Stimulated activated CD8-positive, alpha-beta memory T cell treated with anti-CD3 and anti-CD28 coated beads, Interleukin-7, amount 100 ng/mL, for 1 hour (primary cell): ENCODE measurements at places on chromosomes 4 and X.

DNA sequence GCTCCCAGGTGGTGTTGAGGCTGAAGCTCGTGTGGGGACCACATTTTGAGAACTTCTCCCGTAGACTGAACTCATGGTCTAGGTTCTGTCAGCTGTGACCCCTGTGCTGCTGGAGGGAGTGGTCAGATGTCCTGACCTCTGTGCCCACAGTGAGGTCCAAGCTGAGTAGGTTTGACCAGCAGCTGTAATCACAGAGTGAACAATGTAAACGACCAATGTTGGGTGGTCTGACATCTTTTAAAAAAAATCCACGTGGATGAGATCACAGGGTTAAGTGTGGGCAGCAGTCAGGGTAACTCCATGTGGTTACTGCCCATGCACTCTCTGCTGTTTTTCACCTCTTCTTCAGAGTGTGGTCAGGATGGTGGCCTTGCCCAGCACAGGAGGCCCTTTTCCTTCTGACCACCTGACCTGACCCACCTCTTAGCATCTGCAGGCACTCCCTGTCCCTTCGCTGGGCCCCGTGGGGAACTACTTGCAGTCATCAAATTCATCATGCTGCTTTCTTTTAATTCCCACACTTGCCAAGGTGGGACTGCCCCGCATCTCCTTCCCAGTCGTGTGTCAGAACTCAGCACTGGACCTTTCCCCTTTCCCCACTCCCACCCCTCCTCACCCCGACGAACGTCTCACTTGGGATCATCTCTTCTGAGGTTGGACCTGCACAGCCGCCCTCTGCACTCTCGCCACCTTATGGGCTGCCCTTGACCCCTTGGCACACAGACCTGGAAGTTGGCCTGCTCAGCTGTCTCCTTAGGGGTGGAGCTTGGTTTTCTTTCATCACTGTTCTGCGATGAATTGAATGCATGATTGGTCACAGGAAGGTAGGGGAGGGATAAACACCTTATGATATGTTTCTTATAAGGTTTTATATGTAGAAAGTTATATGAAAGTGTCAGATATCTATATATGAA lies 120.1 kb downstream of the PTTG2 start:
- DNase-seq, result no peak

DNA sequence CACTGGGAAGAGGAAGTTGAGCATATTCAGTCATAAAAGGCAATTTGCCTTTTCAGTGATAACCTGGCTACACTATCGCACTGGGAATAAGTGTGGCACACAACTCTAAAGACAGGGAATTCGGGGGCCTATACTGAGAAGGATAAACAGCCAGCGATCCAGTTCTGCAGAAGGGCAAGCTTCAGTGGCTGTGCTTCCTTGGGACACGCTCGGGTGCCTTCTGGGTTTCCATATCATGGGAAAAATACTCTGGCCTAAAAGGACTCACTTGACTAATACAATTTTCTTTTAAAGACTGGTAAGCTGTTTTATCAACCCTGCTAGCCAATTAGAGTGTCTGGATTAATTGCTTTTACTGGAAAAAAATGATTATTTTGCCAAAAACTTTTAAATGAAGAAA lies 58.5 kb downstream of the TENM3 start:
- DNase-seq, result no peak

DNA sequence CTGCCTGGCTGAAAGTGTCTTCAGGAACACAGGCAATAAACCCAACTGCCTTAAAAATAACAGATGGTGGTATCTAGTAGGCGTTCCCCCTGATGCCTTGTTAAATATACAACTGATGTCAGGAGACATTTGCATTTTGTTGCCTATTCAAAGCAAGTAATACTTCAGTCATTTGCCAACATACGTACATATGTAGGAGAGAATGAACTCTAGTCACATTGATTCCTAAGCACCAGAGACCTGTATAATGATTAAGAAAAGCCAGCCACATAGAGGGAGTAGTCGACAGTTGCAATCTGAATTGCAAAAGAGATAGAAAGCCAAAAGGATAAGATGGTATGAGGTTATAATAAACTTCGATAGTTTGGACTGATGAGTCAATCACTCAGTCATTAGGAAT lies 191.0 kb upstream of the EMCN start:
- no peak for DNase-seq

GRCh38 chr4:152616804-152617203 lies 63.0 kb downstream of the TMEM154 start:
- DNase-seq, result no peak

DNA sequence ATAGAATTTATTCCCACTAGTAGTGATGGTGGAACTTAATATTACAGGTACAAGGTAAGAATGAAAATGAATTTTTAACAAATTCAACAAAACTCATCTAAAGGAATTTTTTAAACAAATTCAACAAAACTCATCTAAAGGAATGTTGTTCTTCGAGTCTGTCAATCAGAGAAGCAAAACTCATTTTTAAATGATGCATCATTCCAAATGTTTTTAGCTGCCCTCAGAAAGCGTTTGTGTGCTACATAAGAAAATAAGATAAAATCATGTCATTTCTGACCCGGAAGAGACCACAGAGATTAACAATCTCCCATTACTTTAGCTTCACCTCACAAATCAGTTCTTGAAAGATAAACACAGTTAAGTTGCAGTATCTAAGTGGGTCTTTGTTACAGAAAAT lies 129.4 kb downstream of the REELD1 start:
- DNase-seq, result no peak

GRCh38 chrX:31091819-31092218 lies 20.0 kb upstream of the FTHL17 start:
- DNase-seq, result no peak

DNA sequence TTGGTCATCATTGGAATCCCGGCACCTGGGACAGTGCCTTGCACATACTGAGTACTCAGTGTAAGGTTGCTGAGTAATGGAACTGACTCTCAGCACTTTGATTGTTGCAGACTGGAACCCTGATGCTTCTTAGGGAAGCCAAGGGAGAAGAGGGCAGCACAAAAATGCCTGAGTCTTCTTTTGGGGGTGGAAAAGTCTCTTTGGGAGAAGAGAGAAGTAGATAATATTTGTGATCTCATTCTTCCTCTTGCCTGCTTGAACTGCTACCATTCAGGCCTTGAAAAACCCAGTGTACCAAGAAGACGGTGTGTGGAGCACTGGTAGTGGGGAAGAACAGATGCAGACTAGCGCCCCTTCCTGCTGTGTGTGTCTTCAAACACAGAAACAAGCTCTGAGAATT lies 12.3 kb downstream of the SFRP2 start:
- DNase-seq, result no peak

GRCh38 chr4:88831031-88831430 lies 133.4 kb upstream of the NAP1L5 start:
- no peak for DNase-seq

DNA sequence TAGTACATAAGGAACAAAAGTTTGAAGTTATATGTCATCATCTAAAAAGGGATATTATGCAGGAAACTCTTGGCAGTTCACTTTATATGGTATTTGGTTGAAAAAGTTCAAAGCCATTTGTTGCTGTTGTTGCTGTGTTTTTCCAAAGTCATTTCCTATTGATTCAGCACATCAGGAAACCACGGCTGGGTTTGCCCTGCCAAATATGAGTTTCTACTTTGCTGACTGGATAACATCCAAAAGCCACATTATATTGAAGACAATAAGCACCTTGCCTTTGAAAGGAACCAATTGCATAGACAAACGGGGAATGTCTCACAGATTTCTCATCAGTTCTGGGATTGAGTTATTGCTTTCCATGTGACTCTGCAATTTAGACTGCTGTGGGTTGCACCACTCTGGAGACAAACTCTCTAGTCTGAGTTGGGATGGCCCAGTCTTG lies 206.1 kb downstream of the SLC39A8 start:
- no peak for DNase-seq

- DNase-seq, result no peak
Measured at GRCh38 chr4:29717287-29718057, 1002.7 kb upstream of the PCDH7 start.

DNA sequence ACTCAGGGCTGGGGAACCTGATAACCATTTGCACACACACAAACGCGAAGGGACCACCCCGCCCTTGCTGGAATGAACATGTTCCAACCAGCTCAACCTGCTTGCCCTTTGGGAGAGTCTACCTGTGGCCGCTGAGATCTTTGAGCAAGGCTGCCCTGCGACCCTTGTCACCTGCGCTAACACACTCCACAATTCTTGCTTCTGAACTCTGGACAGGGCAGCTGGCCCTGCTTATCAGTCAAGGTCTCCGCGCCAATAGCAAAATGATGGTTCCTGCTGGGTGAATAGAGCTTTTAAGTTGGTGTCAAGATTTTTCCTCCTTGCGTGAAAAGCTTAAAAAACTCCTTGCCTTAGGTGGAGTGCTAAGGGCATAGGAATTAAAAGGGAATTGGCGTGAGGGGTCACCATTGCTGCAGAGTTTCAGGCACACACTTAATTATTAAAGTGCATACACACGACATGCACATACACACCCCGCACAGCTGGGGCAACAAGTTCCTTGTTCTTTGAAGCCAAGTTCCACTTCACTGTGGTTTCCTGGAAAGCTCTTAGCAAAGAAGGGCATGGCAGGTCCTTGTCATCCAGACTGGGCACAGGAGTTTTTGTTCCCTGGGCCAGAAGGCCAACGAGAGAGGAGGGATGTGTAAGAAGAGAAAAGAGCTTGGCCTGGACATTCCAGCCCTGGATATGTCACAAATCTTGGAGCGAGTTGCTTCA lies 207.7 kb downstream of the STIM2 start:
- no peak for DNase-seq

- DNase-seq, result no peak
Measured at GRCh38 chrX:9147726-9148125, 113.8 kb upstream of the FAM9B start.

DNA sequence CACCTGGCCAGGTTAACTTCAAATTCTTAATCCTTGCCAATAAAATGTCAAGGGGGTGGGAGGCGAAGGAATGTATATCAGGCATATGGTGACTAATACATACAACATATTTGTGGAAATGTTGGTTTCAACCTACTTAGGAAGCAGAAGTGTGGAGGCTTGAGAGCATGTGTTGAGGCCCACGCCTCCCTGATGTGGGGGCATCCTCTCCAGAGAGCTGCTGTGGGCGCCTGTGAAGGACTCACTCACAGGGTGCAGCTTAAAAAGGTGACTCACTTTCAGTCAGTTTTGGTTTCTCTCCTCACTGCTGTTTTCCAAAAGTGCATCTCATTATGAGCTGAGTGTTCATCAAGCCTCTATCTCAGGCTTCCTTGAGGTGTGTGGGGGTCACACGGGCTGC lies 27.5 kb downstream of the LNX1 start:
- DNase-seq, result no peak

- no peak for DNase-seq
Measured at GRCh38 chrX:109732017-109732801, 848 bp downstream of the ACSL4 start.

DNA sequence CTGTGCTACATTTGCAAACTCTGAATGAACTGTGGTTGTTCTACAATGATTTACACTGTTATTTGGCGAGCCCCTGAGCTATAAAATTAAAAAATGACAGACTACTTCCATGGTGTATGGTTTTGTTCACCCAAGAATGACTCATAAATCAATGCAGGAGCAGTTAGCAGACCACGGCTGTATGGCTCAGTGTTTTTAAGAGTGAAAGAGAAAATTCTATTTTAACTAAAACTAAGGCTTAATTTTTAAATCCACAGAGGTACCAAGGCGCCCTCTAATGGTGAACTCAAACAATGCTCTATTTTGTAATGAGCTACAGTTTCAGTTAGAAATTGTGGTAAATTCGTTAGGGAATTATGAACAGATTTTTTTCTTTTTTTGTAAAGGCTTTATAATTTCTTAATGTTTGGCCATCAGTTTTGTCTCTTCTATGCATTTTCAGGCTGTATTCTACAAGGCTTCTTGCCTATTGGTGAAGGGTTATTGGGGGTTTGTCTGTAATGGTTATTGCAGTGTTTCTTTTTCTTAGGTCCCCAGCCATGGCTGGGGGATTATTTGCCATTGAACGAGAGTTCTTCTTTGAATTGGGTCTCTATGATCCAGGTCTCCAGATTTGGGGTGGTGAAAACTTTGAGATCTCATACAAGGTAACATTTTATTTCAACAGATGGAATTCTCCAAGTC lies 32.5 kb downstream of the HMGB2 start:
- no peak for DNase-seq

DNA sequence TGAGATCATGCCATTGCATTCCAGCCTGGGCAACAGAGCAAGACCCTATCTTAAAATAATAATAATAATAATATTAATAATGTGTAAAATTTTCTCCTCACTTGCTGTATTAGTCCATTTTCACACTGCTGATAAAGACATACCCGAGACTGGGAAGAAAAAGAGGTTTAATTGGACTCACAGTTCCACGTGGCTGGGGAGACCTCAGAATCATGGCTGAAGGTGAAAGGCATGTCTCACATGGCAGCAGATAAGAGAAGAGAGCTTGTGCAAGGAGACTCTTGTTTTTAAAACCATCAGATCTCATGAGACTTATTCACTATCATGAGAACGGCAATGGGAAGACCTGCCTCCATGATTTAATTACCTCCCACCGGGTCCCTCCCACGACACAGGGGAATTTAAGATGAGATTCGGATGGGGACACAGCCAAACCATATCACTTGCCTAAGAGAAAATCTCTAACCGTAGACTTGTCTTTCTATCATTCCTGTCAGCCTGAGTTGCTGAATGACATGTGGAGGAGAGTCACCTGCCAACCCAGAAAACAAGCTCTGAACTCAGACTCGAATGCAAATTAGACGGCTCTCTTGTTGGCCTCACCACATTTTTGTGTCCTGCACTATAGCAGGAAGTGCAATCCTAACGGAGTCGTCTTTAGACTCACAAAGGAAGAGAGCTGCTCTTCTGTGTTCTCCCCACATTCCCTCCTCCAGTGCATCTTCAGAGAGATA lies 51.9 kb upstream of the DCTD start:
- DNase-seq, result no peak

DNA sequence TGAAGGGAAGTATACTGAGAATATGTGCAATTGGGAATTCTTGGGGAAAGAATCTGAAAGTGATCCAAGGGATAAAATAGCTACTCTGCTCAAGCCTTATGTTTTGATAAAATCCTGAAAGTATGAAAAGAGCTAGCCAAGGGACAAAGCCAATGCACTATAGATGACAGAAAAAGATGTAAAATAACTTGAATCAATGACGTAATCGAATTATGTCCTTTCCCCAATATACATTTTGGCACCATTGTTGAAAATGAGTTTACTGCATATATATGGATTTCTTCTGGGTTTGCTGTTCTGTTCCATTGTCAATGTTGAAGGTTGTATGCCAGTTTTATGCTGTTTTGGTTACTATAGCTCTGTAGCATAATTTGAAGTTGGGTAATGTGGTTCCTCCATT lies 407.3 kb downstream of the DCAF12L2 start:
- no peak for DNase-seq

- no peak for DNase-seq
Measured at GRCh38 chr4:173546776-173547175, 16.7 kb upstream of the HAND2 start.

GRCh38 chr4:38230121-38230801 lies 270.1 kb downstream of the PTTG2 start:
- DNase-seq, result no peak

DNA sequence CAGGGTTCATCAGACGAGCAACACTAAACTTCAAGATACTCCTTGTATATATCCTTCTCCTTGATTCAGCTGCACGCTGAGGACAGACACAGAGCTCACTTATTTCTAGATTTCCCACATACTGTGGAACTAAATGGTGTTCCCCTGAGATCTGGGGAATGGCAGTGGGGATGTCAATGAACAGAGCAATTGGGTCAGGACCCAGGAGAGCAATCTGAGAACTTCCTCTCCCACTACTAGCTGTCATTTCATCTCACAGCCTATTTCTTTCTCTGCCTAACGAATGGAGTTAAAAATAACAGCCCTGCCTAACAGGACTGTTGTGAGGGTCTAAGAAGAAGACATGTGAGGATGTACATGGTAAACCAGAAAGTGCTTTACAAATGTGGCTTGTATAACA lies 10.7 kb downstream of the NAAA start:
- DNase-seq, result no peak

GRCh38 chrX:39022106-39022505 lies 220.8 kb downstream of the MID1IP1 start:
- no peak for DNase-seq
